Glutamatergic neuron (in vitro differentiated cells): ENCODE measurements at places on chromosomes 2 and 18. TPM values are rescaled to one million over a fixed set of nuclear protein-coding genes. Genes with fewer than 3 reads are reported as not detected.

- no peak for DNase-seq
Observed at GRCh38 chr2:204046145-204046544, 109.6 kb downstream of the ICOS start.

- DNase-seq: no peak
Observed at GRCh38 chr18:7941533-7941932, 374.4 kb downstream of the PTPRM start.

- no peak for DNase-seq
Observed at GRCh38 chr2:236658974-236659757, 89.5 kb downstream of the ACKR3 start.

TRPM8 gene
- total RNA-seq: not detected

MC4R gene
- total RNA-seq: not detected

POTEC gene
- not detected for total RNA-seq
